ENCODE measurements at places on chromosomes 3 and 15.

GRCh38 chr15:87739866-87740265 lies 516.7 kb downstream of the NTRK3 start:
- DNase-seq: no peak

DNA sequence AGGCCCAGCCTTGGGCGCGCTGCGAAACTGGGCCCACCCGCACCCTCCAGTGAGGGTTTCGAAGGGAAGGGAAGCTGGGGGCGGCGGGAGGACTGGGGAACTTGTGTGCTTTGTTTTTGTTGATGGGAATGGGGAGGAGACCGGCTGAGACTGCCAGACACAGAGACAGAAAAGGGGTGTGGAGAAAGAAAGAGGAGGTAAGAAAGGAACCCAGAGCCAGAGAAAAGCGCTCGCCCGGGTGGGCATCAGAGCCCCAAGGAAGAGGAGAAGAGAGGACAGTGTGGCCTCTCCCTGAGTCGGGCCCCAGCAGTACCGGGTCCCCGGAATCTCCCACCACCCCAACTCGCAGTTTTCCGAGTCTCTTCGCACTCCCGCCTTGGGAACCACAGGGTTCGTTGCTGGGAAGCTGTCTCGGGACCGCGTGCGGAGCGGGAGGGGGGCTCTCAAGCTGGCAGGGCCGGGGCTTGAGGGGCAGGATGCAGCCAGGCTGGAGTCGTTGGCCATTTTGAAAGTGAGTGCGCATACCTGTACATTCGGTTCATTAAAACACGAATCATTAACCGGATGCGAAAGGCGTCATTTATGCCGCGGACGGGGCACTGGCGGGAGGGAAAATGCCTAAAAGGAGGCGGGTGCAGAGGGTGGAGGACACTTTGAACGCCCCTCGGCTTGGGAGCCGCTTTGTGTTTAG lies 3.1 kb downstream of the SKOR1 start:
- DNase-seq: no peak

- DNase-seq: no peak
Observed at GRCh38 chr3:177936721-177937120, 599.5 kb upstream of the KCNMB2 start.

GRCh38 chr3:13195374-13195773 lies 122.1 kb upstream of the IQSEC1 start:
- no peak for DNase-seq

DNA sequence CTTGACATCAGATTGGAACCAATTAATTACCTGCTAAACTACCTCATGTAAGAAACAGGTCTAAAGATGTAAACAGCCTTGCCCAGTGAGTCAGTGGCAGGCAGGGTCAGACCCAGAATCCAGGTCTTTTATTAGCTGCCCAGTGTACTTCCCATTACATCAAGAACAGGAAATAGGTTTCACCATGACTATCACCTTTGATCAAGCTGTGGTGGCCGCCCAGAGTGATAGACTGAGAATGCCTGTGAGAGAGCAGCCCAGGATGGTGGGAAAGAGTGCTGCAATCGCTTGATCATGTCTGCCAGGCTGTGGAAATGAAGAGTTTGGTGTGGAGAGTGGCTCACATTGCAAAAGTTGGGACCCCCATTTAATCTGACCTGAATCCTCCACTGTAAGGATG lies 61.3 kb upstream of the PIAS1 start:
- DNase-seq: no peak

- no peak for DNase-seq
Observed at GRCh38 chr3:150786791-150787190, 23.8 kb upstream of the SIAH2 start.

DNA sequence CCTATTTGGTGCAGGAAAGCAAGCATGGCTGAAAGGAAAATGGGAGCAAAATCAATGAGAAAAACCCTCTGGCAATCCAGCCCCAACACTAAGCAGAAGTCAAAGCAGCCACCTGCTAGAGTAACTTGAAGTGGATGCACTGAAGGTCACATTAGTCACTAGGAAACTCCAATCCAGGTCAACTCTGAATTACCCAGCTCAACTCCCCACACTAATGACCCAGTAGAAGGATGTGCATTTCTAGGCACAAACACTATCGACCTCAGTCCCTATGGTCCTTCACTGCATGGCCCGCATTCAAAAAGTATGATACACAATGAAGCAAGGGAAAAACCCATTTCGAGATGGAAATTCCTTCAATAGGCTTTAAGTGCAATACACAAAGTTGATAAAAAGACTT lies 80.6 kb downstream of the RAD18 start:
- no peak for DNase-seq

- DNase-seq: no peak
Observed at GRCh38 chr3:46410669-46411068, 3.6 kb downstream of the CCRL2 start.
